ENCODE measurements at places on chromosomes 4 and X. TPM values are rescaled to one million over a fixed set of nuclear protein-coding genes. Genes with fewer than 3 reads are reported as not detected.

Gene ARHGEF6
- total RNA-seq = 58.5 TPM

Gene GPR82
- total RNA-seq = not detected

- DNase-seq = no peak
These were observed 11.9 kb downstream of the HADH start for GRCh38 chr4:108001540-108002135.

DNA sequence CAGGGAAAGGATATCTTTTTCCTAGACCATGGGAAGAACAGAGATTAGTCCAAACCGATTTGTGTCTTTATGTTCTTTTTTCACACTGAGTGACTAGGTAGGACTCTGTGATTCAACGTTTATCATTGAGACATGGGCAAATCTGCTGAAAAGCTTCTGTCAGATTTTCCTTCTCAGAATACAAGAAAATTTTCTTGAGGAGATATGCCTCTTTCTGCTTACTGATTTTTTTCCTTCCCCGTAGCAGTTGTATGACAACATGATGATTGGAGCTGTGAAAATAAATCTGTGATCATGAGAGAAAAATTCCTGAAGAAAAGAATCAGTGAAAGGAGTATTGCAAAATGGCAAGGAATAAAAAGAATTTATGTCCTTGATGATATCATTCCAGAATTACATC, 130.6 kb upstream of the FAT4 start:
- DNase-seq = no peak

Measured in activated naive CD4-positive, alpha-beta T cell treated with anti-CD3 and anti-CD28 coated beads for 36 hours (primary cell).